ENCODE measurements at places on chromosomes 7 and 10. TPM values are rescaled to one million over a fixed set of nuclear protein-coding genes. Genes with fewer than 3 reads are reported as not detected.

DNA sequence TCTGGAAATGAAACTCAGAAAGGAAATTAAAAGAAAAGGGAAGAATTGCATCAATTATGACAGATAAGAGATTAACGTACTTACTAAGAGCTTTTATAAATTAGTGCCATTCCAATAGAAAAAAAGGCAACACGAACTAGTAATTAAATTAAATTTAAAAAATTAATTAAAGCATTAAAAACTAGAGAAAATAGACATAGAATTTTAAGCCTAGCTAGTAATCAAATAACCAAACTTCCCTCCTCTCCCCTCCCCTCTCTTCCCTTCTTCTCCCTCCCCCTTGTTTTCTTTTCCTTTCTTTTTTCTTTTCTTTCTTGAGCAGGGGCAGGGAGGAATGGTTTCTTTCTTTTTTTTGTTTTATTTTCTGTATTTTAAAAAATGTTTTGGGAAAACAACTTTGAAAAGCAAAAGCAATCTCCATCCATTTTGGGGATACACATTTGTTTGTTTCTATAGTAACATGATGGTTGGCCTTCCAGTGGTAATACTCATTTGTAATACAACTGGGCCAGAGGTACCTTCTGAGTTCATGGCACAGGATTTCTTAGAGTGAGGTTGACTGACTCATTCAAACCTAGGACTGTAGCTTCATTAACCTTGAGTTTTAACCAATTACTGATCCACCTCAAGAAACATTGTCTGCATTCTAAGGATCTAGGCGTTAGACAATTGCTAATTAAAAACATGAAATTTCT, 132.6 kb downstream of the ST7 start:
- no peak overlapping the region for H3K27ac ChIP-seq
- H3K27me3 ChIP-seq, result no peaks in the 10 kb centered on the region
- H3K4me3 ChIP-seq, result no peak overlapping the region
- H3K36me3 ChIP-seq, result no peaks in the 10 kb centered on the region
- peaks cover 35% of the 10 kb centered on the region for H3K4me1 ChIP-seq

- no peaks in the 10 kb centered on the region for H3K27me3 ChIP-seq
- no peaks in the 10 kb centered on the region for H3K36me3 ChIP-seq
- H3K4me1 ChIP-seq, result no peaks in the 10 kb centered on the region
- H3K27ac ChIP-seq, result no peak overlapping the region
- no peak for DNase-seq
- H3K4me3 ChIP-seq, result no peak overlapping the region
Measured at GRCh38 chr7:38842746-38843145, 66.2 kb downstream of the VPS41 start.

GRCh38 chr10:70600512-70601395, 1.8 kb downstream of the PRF1 start:
- no peaks in the 10 kb centered on the region for H3K36me3 ChIP-seq
- H3K4me1 ChIP-seq, result no peaks in the 10 kb centered on the region
- no peak for DNase-seq
- no peak overlapping the region for H3K27ac ChIP-seq

GRCh38 chr7:158110034-158110590, 477.5 kb downstream of the PTPRN2 start:
- H3K27ac ChIP-seq, result no peak overlapping the region
- no peak for DNase-seq
- H3K36me3 ChIP-seq, result no peaks in the 10 kb centered on the region
- H3K27me3 ChIP-seq, result no peaks in the 10 kb centered on the region

Gene AOC1
- not detected for total RNA-seq

Gene HTR5A
- total RNA-seq, result not detected

Gene TNPO3
- 26.9 TPM for total RNA-seq

All from cardiac muscle cell (in vitro differentiated cells and primary cell).